ENCODE measurements at places on chromosomes 11 and 22. TPM values are rescaled to one million over a fixed set of nuclear protein-coding genes. Genes with fewer than 3 reads are reported as not detected.

PRODH gene
- polyA plus RNA-seq, result 0.03 TPM

SLC22A25 gene
- not detected for polyA plus RNA-seq

CBX7 gene
- polyA plus RNA-seq, result 4.0 TPM

DENND6B gene
- 4.1 TPM for polyA plus RNA-seq

CCDC87 gene
- 0.08 TPM for polyA plus RNA-seq

BAIAP2L2 gene
- polyA plus RNA-seq, result 0.43 TPM

KDM4D gene
- polyA plus RNA-seq, result 1.3 TPM

LUZP2 gene
- polyA plus RNA-seq, result not detected

TREH gene
- polyA plus RNA-seq, result not detected

NPAS4 gene
- not detected for polyA plus RNA-seq

KRTAP5-1 gene
- not detected for polyA plus RNA-seq

NEU3 gene
- polyA plus RNA-seq, result 5.9 TPM

SAA4 gene
- polyA plus RNA-seq, result not detected

GCAT gene
- 24.4 TPM for polyA plus RNA-seq

GVQW3 gene
- polyA plus RNA-seq, result 1.0 TPM

GNAZ gene
- 0.45 TPM for polyA plus RNA-seq

MS4A12 gene
- polyA plus RNA-seq, result not detected

DCDC1 gene
- not detected for polyA plus RNA-seq

OR51T1 gene
- polyA plus RNA-seq, result not detected

SNX32 gene
- polyA plus RNA-seq, result 0.29 TPM

C22orf42 gene
- not detected for polyA plus RNA-seq

MUC15 gene
- not detected for polyA plus RNA-seq

GDPD4 gene
- polyA plus RNA-seq, result not detected

GGTLC2 gene
- polyA plus RNA-seq, result not detected

TMEM121B gene
- polyA plus RNA-seq, result 0.21 TPM

DDI1 gene
- not detected for polyA plus RNA-seq

P2RX6 gene
- polyA plus RNA-seq, result not detected

ARHGAP20 gene
- polyA plus RNA-seq, result 0.51 TPM

SLC35F2 gene
- polyA plus RNA-seq, result 41.0 TPM

GGTLC3 gene
- not detected for polyA plus RNA-seq

RIBC2 gene
- 1.2 TPM for polyA plus RNA-seq

NCR3LG1 gene
- 1.9 TPM for polyA plus RNA-seq

MAJIN gene
- polyA plus RNA-seq, result 0.07 TPM

ANGPTL5 gene
- 0.03 TPM for polyA plus RNA-seq

PKDREJ gene
- polyA plus RNA-seq, result not detected

ADAMTS8 gene
- not detected for polyA plus RNA-seq

PHOX2A gene
- polyA plus RNA-seq, result not detected
